ENCODE measurements at places on chromosomes 2 and 18.

DNA sequence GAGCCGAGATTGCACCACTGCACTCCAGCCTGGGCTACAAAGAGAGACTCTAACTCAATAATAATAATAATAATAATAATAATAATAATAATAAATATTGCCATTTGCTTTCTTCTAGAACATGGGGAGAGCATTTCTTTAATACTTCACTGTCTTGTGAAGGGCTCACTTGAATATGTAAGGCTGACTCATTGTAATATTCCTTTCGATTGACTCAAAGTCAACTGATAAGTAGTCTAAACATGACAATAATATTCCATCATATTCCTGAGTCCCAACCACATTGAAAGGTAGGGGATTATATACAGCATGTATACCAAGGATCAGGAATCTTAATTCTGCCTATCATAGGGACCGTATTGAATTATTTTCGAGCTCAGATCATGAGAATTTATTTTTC, 949.2 kb downstream of the DSC3 start:
- DNase-seq: no peak

DNA sequence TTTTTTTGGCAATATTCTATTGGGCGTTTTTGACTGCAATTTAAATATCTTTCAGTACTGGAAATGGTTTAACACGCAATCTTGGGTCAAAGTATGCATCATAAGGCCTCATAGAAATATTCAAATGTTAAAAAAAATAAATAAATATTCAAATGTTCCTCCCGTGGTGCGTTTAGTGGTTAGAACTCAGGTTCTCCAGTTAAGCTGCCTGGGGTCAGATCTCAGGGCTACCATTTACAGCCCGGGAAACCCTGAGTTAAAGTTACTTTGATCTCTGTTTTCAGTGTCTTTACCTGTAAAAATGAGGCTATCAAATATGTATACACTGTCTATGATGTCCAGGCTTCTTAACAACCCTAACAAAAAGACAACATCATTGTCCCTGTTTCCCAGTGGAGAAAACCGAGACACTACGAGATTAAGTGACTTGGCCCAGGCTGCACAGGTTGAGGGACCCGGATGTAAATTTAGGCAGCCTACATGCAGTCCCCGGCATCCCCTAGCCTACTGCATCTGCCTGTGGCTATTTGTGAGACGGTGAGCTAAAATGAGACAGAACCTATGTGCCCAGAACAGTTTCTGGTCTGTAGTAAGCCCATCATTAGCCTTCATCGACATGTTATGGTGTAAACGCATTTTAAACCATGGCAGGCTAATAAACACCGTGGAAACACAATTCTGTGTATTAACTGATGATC, 1.7 kb downstream of the FHL2 start:
- DNase-seq: no peak

DNA sequence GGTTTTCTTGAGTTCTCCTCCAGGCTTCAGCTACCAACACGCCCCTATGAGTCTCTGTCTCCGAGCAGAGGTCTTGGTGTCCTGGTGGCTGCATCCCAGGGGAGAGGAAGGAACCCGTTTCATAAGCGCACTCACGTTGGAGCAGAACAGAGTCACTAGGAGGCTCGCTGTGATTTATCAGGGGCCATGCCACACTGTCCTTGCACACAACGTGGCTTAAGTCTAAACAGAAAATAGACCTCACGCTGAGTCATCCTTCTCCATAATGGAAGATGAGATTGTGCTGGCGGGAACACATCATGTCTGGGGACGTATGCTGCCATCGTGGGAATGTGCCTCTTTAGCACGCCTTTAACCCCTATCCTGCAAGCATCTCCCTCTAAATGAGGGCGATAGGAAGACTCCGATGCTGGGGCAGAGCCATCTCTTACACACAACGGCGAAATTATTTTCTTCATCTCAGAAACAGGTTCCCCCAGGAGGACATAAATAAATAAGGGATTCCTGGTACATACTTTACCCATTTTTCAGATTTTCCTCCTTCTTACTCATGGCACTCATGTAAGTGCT, 211.4 kb downstream of the KLHL29 start:
- DNase-seq: no peak

- no peak for DNase-seq
Observed at GRCh38 chr2:104866883-104867812, 13.2 kb downstream of the POU3F3 start.

GRCh38 chr2:185181901-185182300, 556.7 kb upstream of the FSIP2 start:
- no peak for DNase-seq

- no peak for DNase-seq
Observed at GRCh38 chr2:129673847-129674711, 305.4 kb upstream of the RAB6C start.

DNA sequence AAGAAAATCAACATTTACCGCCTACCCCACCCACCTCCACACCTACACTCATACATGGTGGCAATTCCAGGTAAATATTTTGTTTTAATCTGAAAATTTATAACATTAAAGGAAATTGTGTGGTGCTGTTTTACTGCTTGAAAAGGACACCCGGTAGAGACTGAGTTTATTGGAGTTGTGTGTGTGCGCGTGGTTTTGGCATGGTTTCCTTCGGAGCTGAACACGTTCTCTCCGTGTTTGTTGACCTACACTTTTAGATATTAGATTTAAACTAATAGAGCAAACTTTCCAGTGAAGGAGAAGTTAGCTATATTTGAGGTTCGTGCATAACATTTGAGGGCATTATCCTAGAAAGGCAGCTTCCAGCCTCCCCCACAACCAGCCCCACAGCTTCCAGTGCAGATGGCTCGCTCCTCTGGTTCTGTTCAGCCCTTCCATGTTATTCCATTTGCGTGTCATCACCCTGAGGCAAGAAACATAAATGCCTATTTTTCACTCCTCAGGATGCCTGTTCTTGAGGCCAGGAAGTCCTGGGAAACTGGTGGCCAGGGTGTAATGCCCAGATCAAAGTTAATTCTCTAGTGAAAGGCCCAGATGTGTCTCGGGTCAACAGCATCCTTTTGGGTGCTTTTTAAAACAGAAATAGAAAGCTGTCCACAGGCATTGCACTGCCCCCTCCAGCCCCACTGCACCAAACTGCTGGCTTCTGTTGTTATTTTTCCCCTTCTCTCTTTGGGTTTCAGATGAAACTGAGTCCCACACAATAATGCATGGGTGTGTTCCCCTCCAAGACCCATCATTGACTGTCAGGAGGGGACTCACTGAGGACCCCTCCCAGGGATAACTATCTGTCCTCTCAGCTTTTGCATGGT, 190.2 kb downstream of the SETBP1 start:
- DNase-seq: no peak

Measured in tibial nerve (tissue), 4 donors.